A549 treated with DMSO at 1 μM for 4 hours (cell line): ENCODE measurements at places on chromosomes 7 and 10. TPM values are rescaled to one million over a fixed set of nuclear protein-coding genes. Genes with fewer than 3 reads are reported as not detected.

The AGR3 gene
- total RNA-seq, result 0.39 TPM in 1 of 5 replicates, not detected in the others

The EPO gene
- total RNA-seq, result 0.07 to 0.09 TPM in 2 of 5 replicates, not detected in the others

The ELFN1 gene
- total RNA-seq, result 0.39 to 0.57 TPM (median 0.49 TPM) in 5 replicates

The MALRD1 gene
- total RNA-seq, result not detected in 5 replicates

The SEMA3C gene
- total RNA-seq, result 46.4 to 76.0 TPM (median 61.3 TPM) in 5 replicates

The PLEKHS1 gene
- total RNA-seq, result 0.05 to 0.19 TPM (median 0.08 TPM) in 4 of 5 replicates, not detected in the other

The PPP1R3A gene
- total RNA-seq, result not detected in 5 replicates
